ENCODE measurements at places on chromosomes 16 and 17.

- peak; percentile 54 for DNase-seq
These were observed 17.5 kb downstream of the RAB11FIP3 start for GRCh38 chr16:442976-443375.

- DNase-seq = no peak
These were observed 187.0 kb downstream of the ZFHX3 start for GRCh38 chr16:72860726-72861562.

GRCh38 chr17:69227541-69227940 lies 1.1 kb downstream of the ABCA10 start:
- no peak for DNase-seq

DNA sequence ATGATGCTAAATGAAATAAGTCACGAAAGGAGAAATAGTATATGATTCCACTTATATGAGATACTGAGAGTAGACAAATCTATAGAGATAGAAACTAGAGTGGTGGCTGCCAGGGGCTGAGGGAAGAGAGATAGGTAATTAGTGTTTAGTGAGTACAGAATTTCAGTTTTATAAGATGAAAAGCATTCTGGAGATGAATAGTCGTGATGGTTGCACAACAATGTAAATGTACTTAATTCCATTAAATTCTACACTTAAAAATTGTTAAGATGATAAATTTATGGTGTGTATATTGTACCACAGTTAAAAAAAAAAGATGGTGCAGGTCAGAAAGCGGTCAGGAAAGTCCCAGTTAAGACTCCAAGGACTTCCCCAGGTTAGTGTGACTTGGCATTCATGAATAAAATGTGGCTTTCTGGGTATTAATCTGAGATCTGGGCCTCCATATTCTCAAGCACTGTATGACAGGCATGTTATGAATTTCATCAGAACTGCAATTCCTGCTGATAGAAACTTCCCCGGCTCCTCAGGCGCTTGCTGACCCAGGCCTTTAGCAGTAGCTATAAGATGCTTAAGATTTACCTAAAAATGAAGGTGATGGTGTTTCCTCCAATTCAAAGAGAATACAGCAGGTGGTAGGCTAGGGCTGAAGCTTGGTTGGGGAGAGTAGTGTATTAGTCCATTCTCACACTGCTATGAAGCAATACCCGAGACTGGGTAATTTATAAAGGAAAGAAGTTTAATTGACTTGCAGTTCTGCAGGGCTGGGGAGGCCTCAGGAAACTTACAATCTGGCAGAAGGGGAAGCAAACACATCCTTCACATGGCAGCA lies 115.3 kb upstream of the SOX9 start:
- DNase-seq = no peak

- DNase-seq = no peak
These were observed 5.6 kb downstream of the ALOX15 start for GRCh38 chr17:4635823-4636375.

GRCh38 chr17:79203657-79204056 lies 129.0 kb downstream of the ENGASE start:
- no peak for DNase-seq

DNA sequence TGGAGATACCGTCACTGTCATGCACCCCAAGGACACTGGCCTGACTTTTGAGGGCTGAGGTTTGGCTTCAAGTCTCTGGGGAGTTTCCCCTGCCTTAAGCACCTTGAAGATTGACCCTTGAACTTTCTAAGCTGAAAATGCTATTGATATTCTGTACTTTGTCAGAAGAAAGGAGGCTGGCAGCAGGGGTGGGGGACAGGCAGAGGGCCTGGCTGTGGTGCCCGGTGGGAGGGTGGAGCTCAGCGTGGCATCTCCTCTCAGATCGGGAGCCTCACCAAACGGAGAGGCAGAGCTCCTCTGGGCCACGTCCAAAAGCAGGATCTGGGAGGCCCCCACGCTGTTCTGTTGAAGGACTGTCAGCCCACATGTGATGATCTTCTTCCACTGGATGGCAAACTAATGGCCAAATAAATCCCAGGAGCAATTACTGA lies 305.2 kb upstream of the IRX3 start:
- no peak for DNase-seq
